ENCODE measurements at places on chromosomes 7 and 10. TPM values are rescaled to one million over a fixed set of nuclear protein-coding genes. Genes with fewer than 3 reads are reported as not detected.

Gene TMEM139
- 1.2 TPM for total RNA-seq

Gene MOGAT3
- not detected for total RNA-seq

Gene ERVW-1
- total RNA-seq = not detected

Gene FGFBP3
- 2.2 TPM for total RNA-seq

Gene ACTR1A
- total RNA-seq = 99.1 TPM

Gene PSMC2
- total RNA-seq = 193 TPM

Gene GNG11
- total RNA-seq = 33.6 TPM

Gene H2BK1
- not detected for total RNA-seq

Gene TMEM225B
- 0.92 TPM for total RNA-seq

Gene GPRIN2
- 24.9 TPM for total RNA-seq

Gene PRPS1L1
- not detected for total RNA-seq

Gene CACNA2D1
- total RNA-seq = 5.4 TPM

Gene LYZL1
- total RNA-seq = not detected

Gene DNAJC30
- total RNA-seq = 10.4 TPM

Gene LIPA
- 55.2 TPM for total RNA-seq

Gene FAM13C
- 0.28 TPM for total RNA-seq

Gene CUEDC2
- 63.2 TPM for total RNA-seq

Gene ABCA13
- 0.01 TPM for total RNA-seq

Gene ERCC6
- total RNA-seq = 6.3 TPM

Gene HOGA1
- 1.1 TPM for total RNA-seq

Gene PNLIP
- total RNA-seq = not detected

Gene HMX3
- total RNA-seq = not detected

Gene CPN1
- 0.16 TPM for total RNA-seq

Gene C10orf53
- total RNA-seq = not detected

Gene PILRB
- total RNA-seq = 32.7 TPM

Gene CFAP58
- total RNA-seq = 0.07 TPM

Gene EBLN1
- total RNA-seq = 0.19 TPM

Gene ANKRD30A
- total RNA-seq = 0.64 TPM

Gene NDUFA5
- total RNA-seq = 31.6 TPM

Gene KLLN
- 0.53 TPM for total RNA-seq

Gene ELMO1
- total RNA-seq = 2.8 TPM

Gene MYOZ1
- total RNA-seq = not detected

Gene FBXL13
- 0.42 TPM for total RNA-seq

Gene CDHR1
- total RNA-seq = 0.13 TPM

Gene DNAJB6
- total RNA-seq = 124 TPM

Gene IGFBP1
- total RNA-seq = 29.5 TPM

Gene CALHM3
- total RNA-seq = 0.45 TPM

Gene RHOBTB1
- 7.0 TPM for total RNA-seq

Gene CTTNBP2
- total RNA-seq = 0.41 TPM

Gene PARD3
- 83.6 TPM for total RNA-seq

Data from A549 treated with DMSO at 1 μM for 4 hours (cell line).